ENCODE measurements at places on chromosomes 16 and 17. TPM values are rescaled to one million over a fixed set of nuclear protein-coding genes. Genes with fewer than 3 reads are reported as not detected.

The SEC14L5 gene
- 0.82 TPM for total RNA-seq

The FOXL1 gene
- total RNA-seq: 16.1 TPM

The CA5A gene
- not detected for total RNA-seq

The CDH5 gene
- total RNA-seq: 67.2 TPM

The TMEM238L gene
- total RNA-seq: 5.0 TPM

The PRSS22 gene
- 4.1 TPM for total RNA-seq

The CX3CL1 gene
- 30.6 TPM for total RNA-seq

The KRTAP4-6 gene
- total RNA-seq: not detected

The SPECC1 gene
- total RNA-seq: 24.8 TPM

The ATP5PD gene
- total RNA-seq: 237 TPM

The PYDC1 gene
- not detected for total RNA-seq

The RNF157 gene
- 13.4 TPM for total RNA-seq

The GNAO1 gene
- 4.1 TPM for total RNA-seq

The MPP3 gene
- total RNA-seq: 10.0 TPM

The TEX19 gene
- not detected for total RNA-seq

The ABCA3 gene
- 7.3 TPM for total RNA-seq

The IL21R gene
- total RNA-seq: 0.18 TPM

The KRT27 gene
- not detected for total RNA-seq

The CD300C gene
- total RNA-seq: 1.2 TPM

The MTHFSD gene
- 32.0 TPM for total RNA-seq

The AIPL1 gene
- total RNA-seq: not detected

The ST6GALNAC2 gene
- total RNA-seq: 6.9 TPM

The TMEM88 gene
- 21.1 TPM for total RNA-seq

The NHLRC4 gene
- total RNA-seq: 18.0 TPM

All from metanephros (tissue), 2 donors.